ENCODE measurements at places on chromosomes 3 and 15.

DNA sequence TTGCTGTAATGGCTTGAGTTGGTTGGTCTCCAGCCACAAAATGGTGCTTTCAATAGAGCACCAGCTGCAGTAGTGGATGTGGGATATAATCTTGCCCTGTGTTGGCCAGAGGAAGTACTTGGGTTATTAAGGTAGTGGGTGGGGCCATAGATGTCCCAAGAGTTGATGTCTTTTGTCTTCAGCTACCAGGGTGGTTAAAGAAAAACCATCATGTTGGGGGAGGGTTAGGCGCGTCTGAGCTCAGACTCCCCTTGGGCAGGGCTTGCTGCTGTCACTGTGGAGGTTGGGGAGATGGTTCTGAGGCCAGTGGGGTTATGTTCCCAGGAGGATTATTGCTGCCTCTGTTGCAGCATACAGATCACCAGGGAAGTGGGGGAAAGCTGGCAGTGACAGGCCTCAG lies 46.9 kb upstream of the GADL1 start:
- no peak for DNase-seq

DNA sequence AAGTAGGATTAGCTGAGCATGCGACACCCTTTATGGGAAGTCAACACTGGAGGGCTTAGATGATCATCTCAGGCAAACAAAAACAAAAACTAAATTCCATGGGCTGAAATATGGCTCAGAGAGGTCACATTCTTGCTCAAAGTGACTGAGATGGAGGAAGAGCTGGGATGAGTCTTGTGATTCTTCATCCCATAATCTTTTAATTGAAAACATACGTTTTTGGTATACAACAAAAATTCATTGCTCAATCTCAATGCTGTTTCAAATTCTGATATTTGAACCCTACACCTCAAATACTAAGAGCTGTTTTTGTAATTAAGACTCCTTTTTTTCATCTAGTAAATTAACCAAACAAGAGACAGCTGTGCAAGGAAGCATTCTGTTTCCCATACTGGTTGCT lies 257.0 kb downstream of the NR1D2 start:
- DNase-seq: no peak

GRCh38 chr15:64807051-64807749 lies 18.2 kb downstream of the PIF1 start:
- DNase-seq: no peak

GRCh38 chr3:123695731-123696640 lies 111.1 kb upstream of the HACD2 start:
- DNase-seq: no peak

GRCh38 chr3:196287090-196287439 lies 461 bp downstream of the PCYT1A start:
- no peak for DNase-seq

GRCh38 chr3:69368129-69368741 lies 17.7 kb downstream of the FRMD4B start:
- DNase-seq: no peak

- no peak for DNase-seq
These were observed 135.3 kb downstream of the FMN1 start for GRCh38 chr15:33059184-33059583.

DNA sequence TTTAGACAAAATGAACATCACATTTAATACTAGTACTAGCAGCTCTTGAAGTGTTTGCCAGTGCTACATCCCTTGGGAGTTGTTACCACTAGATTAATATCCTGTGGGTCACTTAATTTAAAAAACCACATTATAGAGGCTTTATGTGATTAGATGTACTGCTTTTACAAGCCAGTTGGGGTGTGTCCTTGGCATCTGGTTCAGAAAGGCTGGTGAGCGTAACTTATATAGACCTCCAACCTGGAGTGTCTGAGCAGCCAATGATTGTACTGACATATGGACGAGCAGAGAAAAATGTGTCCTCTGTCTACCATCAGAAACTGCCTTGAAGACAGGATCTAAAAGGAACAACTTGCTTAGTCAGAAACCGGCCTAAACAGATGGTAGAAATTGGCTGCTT lies 306.2 kb upstream of the ATP11B start:
- no peak for DNase-seq

DNA sequence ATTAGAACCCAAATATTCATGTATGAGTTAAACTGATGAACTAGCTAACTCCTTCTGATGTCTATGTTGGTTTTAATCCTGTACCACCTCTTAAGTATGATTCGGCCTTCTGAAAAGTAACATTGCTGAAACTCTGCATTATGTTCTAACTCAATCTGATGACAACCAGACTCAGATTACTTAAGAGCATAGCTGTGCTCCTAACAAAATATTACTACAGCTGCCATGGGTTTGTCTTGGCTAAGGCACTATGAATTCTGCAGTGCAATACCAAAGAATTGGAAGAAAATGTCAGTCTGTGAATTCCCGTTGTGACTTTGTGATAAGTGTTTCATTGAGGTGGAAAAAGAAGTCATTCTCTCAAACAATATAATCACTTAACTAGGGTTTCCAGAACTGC lies 224.4 kb downstream of the ZMAT3 start:
- no peak for DNase-seq

DNA sequence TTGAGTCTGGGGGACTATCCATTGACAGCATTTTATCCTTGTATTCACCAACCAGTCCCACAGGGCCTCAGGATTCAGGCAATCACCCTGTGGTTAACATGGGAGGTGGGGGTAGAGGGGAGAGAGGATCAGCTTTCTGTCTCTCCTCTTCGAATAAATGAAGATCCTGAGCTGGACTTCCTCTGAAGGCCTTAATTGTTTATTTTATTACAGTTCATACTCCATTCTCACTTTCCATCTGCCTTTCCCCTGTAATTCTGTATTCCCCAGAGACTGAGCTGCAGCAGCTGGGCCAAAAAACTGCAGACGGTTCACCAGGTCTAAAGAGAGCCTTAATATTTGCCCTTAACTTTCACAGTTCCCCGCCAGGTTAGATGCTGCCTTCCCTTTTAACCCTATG lies 11.9 kb downstream of the TAGLN3 start:
- no peak for DNase-seq

DNA sequence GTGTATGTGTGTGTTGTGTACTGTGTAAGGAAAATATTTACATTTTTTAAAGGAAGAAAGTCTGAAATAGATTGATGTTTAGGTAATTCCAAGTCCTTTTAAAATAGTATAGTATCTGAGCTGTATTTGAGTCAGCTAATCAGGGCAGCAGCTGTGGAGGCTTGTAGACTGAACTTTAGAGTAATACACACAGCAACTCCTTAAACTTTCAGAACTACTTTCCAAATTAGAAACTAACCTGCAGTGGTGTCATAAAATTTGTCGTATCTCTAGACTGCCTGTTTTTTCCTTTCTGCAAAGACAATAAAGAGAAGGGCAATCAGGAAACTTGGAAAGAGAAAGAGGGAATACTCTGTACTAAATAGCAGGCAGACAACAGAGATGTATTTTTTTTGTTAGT lies 391.0 kb upstream of the AZI2 start:
- no peak for DNase-seq

- no peak for DNase-seq
These were observed 2.4 kb downstream of the SLCO3A1 start for GRCh38 chr15:91855684-91856489.

DNA sequence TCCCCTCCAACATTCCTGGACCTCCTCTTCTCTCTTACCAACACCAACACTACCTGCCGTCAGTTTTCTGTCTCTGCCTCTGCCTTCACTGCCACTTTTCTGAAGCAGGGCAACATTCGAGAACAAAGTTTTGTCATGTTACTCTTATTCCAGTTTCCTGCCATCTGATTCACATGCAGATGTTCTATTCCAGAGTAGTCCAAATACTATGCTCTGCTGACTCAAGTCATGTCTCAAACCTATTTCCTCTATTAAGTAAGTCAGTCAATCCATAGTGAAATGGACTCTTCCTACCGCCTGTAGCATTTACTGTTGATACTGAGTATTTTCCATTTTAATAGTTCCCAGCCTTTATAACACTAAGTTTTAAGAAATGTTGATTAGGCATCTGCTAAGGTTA lies 43.4 kb downstream of the ESYT3 start:
- DNase-seq: no peak

DNA sequence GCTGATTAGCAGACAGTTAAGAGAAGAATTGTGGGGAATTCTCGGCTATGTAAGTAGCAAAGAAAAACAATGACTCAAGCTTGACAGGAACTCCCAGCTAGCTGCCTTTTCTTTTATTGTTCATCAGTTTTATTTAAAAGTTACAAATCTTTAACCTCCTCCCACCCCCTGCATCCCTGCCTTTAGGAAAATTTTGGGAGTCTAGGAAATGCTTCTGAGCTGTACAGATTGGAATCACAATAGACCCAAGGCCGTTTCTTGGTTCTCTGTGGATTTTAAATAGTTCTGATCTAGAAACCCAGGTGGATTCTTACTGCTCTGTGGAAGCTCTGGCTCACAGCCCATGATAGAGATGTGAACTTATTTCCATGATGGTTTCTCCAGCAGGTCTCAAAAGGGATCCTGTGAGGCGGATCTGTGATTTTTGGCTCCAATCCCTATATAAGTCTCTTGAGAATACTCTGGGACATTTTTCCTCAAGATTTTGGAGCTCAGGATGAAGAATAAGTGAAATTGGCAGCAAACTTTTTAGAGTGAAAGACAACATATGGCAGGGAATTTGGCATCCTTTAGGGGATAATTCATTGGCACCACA lies 312.3 kb downstream of the EPHA3 start:
- DNase-seq: no peak

- DNase-seq: no peak
These were observed 24.8 kb downstream of the IGF1R start for GRCh38 chr15:98673133-98673532.

DNA sequence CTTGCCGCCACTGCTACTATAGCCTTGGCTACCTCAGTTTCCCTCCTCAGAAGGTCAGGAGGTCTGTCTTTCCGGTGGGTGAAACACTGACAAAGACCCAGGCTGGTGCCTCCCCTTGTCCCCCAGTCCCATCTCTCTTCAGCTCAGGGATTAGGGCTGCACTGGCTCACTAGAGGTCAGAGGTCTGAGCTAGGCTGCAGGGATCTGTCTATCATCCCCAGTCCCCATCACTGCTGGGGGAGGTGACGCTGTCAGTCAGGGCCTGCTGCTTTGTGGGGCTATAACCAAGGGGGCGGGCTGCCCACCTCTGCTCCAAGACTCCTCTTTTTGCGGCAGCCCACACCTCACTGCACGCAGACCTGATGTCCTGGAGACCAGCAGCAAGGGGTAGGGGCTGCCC lies 13.7 kb downstream of the SEMA3F start:
- no peak for DNase-seq

DNA sequence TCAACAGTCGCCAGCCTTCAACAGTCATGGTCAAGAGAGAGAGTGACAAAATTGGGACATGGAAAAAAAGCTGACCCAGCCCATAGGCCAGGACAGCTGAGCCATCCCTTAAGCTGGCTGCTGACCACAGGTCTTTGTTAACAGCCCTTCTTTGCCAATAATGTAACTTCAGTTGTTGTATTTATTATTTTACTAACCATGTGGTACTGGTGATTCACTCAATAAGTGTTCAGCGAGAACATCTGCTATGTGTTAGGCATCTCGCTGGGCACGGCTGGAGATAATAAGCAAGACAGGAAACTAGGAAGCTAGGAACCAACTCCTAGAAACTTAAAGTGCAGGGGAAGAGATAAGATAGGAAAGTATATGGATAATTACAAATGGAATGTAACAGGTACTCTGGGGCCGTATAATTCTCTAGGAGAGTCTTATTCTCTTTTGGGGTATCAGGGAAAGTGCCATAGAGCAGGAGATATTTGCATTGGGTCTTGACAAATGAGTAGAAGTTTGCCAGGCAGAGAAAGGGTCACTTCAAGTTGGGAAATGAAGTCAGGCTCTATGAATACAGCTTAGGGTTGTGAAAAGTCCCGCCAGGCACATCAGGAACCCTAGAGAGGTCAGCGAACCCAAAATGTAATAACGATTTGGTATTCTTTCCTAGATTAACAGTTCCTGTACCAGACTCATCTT lies 84.0 kb upstream of the TRA2B start:
- DNase-seq: no peak

GRCh38 chr3:114552527-114552812 lies 258.6 kb downstream of the TIGIT start:
- DNase-seq: no peak

DNA sequence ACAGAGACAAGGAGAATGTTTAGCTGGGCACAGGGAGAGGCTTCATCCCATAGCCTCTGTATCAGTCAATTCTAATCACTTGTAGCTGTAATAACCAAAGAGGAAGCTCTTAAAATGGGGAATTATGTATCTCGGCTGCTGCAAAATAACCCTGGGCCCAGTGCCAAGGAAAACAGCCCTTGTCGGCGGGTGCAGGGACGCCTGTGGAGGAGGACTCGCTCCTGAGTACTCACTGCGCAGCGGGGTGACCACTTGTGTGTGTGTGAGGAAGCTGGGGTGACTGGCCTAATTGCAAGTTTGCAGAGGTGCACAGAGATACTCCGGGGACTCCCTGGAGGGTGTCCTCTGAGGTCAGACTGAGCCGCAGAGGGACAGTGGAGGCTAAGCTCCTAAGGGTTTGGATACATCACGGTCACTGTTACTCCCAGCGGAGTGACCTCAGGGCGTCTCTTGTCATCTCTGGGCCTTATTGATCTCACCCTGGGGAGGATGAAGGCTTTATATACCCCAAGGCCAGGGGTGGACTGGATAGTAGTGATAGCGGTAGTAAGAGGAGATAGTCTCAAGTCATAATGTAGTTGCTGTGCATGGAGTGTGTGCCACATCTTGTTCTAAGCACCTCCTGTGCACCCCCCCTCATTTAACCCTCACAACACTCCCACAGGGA lies 37.2 kb downstream of the SLC6A6 start:
- DNase-seq: no peak

DNA sequence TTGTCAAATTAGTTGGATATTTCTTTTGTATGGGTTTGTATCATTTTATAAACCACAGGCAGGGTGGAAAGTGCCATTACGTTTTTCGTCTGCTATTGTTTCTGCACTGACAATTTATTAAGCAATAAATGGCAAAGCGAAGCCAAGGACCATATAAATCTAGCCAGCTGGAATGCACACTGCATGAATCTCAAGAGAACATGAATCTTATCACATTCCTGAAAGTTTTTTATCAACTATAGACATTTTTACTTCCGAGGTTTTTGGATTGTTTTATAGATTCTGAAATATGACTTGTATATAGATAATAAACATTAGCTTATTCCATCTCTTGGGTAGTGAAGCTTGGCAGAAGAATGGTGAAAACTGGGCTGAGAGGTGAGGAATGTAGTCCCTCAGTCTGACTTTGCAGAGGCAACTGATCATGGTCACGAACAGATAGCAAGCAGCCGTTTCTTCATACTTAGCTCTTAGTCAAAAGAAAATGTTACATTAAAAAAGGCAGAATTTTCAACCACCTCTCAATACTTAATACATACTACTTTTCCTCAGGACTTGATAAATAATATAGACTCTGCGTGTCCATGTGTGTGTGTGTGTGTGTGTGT lies 102.7 kb downstream of the OSBPL10 start:
- no peak for DNase-seq

DNA sequence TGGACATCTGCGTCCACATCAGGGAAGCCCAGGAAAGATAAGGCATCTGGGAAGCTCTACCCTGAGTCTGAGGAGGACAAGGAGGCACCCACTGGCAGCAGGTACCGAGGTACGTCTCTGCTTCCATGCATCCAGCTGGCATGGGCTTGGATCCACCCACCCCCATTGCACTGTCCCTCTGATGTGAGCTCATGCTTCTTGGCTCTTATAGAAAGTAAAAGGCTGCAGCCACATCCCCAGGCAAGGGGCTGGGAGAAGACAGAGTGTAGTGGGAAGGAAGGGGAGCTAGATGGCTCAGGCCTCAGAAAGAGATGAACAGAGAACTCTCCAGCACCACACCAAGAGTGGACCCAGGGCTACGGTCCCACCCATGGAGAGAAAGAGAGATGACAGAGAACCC lies 18.2 kb downstream of the PTH1R start:
- DNase-seq: no peak

Measured in activated gamma-delta T cell (primary cell).